ENCODE measurements at places on chromosomes 12 and 14. TPM values are rescaled to one million over a fixed set of nuclear protein-coding genes. Genes with fewer than 3 reads are reported as not detected.

SLC35E3 gene
- total RNA-seq: 16.5 TPM

CLEC4C gene
- not detected for total RNA-seq

OXA1L gene
- 115 TPM for total RNA-seq

ESPL1 gene
- 2.2 TPM for total RNA-seq

All from lower lobe of right lung (tissue), 2 donors.